ENCODE measurements at places on chromosomes 1 and 21.

GRCh38 chr1:108075055-108075454, 110.1 kb upstream of the VAV3 start:
- no peak for DNase-seq

- no peak for DNase-seq
Observed at GRCh38 chr1:247528812-247529474, 7.3 kb downstream of the OR2C3 start.

DNA sequence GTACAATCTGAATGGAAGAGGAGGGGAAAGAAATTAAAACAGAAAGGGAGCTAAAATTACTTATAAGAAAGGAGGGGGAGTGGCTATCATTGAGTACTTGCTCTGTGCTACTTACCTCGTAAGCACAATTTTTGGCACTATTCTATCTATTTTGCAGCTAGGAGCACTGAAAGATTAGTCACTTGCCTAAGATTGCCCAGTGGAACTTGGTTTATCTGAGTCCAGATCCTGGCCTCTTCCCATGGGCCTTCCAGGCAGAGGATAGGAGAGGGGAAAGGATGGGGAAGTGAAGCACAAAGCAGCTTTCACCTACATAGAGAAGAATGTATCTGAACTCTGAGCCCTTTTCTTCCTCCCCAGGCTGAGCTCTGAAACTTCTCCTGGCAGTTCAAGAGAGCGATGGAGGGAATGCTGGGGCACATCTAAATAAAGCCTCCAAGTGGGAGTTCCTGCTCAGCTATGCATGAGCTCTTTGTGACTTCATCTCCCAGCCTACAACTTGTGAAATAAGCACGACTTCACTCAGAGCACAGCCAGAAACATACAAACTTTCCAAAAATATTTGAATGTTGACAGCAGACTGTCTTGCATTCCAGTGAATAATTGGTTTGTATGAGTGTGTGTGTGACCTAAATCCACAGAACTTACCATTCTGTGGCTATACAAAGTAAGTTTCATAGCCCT, 29.4 kb downstream of the HMGB4 start:
- DNase-seq: no peak

- no peak for DNase-seq
Observed at GRCh38 chr21:33117101-33117888, 47.4 kb downstream of the OLIG1 start.

GRCh38 chr21:34883491-34884271, 165.4 kb downstream of the RUNX1 start:
- DNase-seq: no peak

Data from stimulated activated CD4-positive, alpha-beta T cell treated with anti-CD3 and anti-CD28 coated beads, Interleukin-1b, Interleukin-23, amount 100 ng/mL, for 48 hours (primary cell).